Left ventricle myocardium inferior (tissue), 1 donor: ENCODE measurements at places on chromosomes 16 and 17.

GRCh38 chr17:36188891-36189306, 7.7 kb downstream of the CCL3L1 start:
- no peak for DNase-seq

- DNase-seq, result no peak
Observed at GRCh38 chr16:19127205-19127604, 13.4 kb downstream of the ITPRIPL2 start.

GRCh38 chr17:48615963-48616716, 1.0 kb upstream of the HOXB8 start:
- no peak for DNase-seq

GRCh38 chr16:73505577-73505976, 457.6 kb upstream of the ZFHX3 start:
- DNase-seq, result no peak

DNA sequence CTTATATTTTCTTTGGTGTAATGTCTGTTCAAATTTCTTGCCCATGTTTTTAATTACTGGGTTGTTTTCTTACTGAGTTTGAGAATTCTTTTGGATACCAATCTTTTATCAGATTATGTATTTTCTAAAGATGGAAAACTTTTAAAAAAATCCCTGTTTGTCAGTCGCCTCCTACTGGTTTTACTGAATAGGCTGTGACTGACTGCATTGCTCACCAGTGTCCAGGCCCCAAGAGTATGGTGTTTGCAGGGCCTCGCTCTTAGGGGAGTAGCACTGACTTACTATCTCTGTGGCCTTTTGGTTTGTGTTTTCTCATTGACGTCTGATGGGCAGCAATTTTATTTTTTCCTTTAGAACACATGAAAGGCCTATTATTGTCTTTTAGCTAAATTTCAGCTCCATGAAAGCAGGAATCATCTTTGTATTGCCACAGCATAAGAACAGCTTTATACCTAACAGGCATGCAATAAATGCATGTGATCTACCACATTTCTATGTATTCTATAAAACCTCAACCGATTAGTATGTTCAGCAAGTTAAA, 188.4 kb downstream of the AATF start:
- no peak for DNase-seq

GRCh38 chr16:69116256-69116875, 10.9 kb downstream of the HAS3 start:
- no peak for DNase-seq

GRCh38 chr17:79242393-79242792, 167.8 kb downstream of the ENGASE start:
- no peak for DNase-seq

DNA sequence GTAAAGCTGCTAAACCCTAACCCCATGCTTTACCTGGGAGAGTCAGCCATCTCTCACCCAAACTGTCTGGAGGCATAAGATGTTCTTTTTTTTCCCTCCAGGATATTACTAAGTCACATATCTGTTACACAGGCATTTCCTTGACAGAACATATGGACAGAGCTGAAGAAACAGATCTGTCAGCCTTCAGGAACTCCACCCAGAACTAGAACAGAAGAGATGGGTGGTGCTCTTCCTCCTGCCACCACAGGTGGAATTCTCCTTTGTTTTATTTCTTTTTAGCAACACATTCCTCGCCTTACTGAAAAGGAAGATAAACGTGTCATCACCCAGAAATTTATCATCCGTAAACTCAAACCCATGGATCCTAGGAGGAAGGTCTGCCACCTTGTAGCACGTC, 8.8 kb downstream of the MYCBPAP start:
- no peak for DNase-seq

DNA sequence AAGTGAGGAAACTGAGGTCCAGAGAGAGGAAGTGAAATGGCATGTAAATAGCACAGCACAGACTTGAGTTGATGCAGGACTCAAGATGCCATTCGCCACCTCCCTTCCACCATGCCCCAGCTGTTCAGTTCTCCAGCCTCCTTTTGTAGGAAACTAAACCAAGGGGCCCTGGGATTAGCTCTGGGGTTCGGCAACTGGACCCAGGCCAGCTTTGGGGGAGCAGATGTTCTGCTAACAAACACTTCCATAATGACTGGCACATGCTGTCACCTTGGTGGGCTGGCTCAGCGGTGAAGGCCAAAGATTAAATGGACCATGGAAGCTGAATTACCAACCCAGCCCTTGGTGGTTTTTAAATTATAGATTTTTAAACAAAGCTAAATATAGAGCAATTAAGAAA, 77.0 kb downstream of the IRX6 start:
- no peak for DNase-seq

- DNase-seq, result no peak
Observed at GRCh38 chr16:85029408-85029784, 1.8 kb downstream of the KIAA0513 start.

GRCh38 chr16:52548261-52549010, 1.5 kb upstream of the TOX3 start:
- no peak for DNase-seq

GRCh38 chr16:74607310-74607961, 522 bp upstream of the GLG1 start:
- no peak for DNase-seq

- DNase-seq, result no peak
Observed at GRCh38 chr16:3659251-3659650, 4.8 kb downstream of the DNASE1 start.

GRCh38 chr17:30232015-30232823, 3.3 kb downstream of the SLC6A4 start:
- DNase-seq, result no peak

DNA sequence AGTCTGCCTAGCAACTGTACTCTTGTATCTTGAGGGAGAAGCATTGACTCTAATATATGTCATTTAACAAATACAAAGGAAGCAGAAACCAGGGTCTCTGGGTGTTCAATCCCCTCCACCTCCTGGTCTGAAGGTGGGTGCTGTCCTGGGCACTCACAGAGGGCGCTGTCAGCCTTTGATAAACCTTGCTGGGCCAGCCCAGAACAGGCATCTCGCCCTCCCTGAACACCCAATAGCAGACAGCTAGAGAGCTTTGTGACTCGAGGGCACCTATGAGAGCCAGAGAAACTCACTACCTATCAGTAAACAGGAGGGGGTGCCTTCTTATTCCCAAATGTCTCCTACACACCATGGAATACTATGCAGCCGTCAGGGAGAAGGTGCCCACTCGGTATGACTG, 6.4 kb upstream of the PIPOX start:
- DNase-seq, result no peak

- no peak for DNase-seq
Observed at GRCh38 chr16:29304251-29304650, 102.3 kb downstream of the NPIPB11 start.

- DNase-seq, result no peak
Observed at GRCh38 chr17:63116228-63116627, 150.2 kb downstream of the TANC2 start.

GRCh38 chr16:66484453-66485213, 57.5 kb downstream of the BEAN1 start:
- DNase-seq, result no peak

- no peak for DNase-seq
Observed at GRCh38 chr17:64546716-64547115, 39.9 kb downstream of the CEP95 start.

GRCh38 chr17:40550608-40551007, 14.7 kb downstream of the CCR7 start:
- peak; percentile 60 for DNase-seq

DNA sequence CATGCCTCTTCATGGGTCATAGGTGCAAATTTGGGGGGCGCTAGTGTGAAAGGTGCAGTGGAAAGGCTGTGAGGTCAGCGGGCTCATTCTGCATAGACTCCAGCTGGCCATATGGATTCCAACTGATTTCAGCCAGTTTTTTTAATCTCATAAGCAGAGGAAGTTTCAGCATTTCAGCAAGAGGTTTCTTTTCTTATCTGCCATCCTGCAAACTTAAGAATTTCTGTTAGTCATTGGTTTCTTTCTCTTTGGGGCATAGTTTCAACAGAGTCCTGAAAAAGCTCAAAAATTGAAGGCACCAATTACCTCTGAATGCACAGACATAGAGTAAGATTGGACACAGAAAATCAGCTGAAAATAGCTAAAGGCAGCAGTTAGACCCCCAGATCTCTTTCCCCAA, 16.2 kb upstream of the ALOX15 start:
- DNase-seq, result no peak

DNA sequence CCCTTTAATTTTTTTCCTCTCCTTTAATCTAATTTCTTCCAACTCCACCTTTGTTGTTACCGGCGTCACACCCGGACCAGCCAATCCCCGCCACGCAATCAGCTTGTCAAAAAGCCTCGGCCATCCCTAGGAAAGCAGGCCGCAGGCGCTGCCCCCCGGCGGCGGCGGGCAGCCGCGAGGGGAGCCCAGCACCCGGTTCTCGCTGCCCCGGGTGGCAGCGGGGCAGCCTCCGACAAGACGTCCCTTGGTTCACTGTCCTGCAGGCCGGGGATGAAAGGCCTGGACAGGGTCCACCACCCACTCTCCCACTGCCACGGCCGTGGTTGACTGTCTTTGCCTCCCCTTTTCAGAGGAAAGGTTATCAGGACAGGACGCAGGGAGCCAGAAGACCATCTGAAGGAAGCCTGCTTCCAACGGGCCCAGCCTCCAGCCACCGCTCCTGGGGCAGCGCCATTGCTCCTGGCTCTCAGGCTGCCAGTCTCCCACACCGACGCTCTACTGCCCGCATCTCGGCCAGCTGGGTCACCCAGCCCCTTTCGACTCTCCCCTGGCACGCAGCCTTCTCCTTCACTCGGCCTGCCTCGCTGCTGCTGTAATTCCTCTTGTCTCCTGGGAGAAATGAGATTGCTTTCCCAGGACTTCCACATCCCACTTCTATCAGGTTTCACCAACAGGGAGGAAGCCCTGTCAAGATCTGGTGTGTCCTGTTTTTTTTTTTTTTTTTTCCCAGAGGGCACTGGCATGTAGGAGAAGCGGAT, 2.8 kb upstream of the UBTF start:
- peak; percentile 80 for DNase-seq

GRCh38 chr17:31269578-31269983, 27.5 kb downstream of the OMG start:
- DNase-seq, result no peak

- DNase-seq, result no peak
Observed at GRCh38 chr17:53627511-53627910, 195.2 kb upstream of the KIF2B start.

DNA sequence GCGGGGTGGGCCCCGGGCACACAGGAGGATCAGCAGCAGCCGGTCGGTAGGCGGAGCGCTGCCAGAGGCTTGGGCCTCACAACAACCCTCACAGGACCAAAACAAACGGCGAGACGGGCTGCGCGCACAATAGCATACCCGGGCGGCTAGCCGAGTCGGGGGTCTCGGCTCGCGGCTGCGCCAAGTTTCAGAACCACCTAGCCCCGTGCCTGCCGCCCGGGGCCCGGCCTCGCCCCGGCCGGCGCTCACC, 732 bp downstream of the ULK2 start:
- peak; percentile 76 for DNase-seq

GRCh38 chr17:7435676-7436555, 681 bp downstream of the TMEM102 start:
- DNase-seq, result peak; percentile 45

GRCh38 chr17:59764292-59764741, 56.9 kb downstream of the VMP1 start:
- no peak for DNase-seq

GRCh38 chr17:77891602-77892001, 66.9 kb upstream of the TNRC6C start:
- no peak for DNase-seq

DNA sequence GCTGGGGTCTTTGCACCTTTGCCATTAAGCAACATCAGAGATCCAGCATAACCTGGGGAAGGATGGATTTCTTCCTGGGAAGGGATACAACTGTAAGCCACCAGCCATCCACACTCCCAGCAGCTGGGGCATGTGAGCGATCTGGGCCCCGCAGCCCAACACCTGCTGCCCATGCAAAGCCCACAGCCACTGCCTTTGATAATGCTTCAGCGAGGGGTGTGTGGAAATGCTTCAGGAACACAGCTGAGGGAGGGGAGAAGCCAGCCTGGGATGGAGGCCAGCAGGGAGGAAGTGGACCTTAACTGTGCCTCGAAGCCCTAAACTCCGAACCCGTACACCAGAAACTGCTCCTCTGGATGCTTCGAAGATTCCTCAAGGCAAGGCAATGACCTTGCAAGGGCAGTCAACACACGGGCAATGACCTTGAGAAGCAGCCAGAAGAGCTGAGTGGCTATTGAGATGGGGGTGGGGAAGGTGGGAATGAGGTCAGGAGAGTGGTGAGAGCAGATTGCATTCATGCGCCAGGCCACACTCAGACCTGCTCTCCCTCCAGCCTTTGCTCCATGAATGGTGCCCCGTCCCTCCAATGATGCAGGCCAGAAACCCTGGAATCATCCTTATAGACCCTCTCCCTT, 49.1 kb downstream of the KATNIP start:
- no peak for DNase-seq

DNA sequence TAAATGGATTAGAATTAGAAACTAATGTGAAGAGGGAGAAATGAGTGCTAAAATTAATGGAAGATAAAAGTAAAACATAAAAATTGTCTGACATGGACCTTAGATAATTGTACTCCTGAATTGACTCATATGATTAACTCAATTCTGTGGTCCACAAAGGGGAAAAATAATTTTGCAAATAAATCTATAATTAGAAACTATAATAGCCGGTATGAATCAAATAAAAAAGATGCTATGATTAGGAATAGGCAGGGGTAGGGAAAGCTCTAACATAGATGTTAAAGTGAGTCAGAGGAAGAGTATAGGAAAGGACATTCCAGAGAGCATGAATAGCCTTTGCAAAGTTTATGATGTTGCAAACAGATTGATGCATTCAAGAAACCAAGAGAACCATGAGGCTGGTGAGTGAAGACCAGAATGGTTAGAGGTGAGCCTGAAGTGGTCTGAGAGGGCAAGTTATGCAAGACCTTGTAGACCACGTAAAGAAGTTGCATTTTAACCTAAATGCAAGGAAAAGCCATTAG, 262.1 kb upstream of the CA10 start:
- DNase-seq, result no peak

- DNase-seq, result no peak
Observed at GRCh38 chr16:50751528-50751927, 9.6 kb downstream of the CYLD start.

GRCh38 chr16:17389384-17389783, 81.4 kb downstream of the XYLT1 start:
- no peak for DNase-seq

GRCh38 chr16:68447653-68448359, 502 bp downstream of the SMPD3 start:
- DNase-seq, result no peak
